Occipital lobe (tissue), 3 donors: ENCODE measurements at places on chromosomes 3 and 15. TPM values are rescaled to one million over a fixed set of nuclear protein-coding genes. Genes with fewer than 3 reads are reported as not detected.

DNA sequence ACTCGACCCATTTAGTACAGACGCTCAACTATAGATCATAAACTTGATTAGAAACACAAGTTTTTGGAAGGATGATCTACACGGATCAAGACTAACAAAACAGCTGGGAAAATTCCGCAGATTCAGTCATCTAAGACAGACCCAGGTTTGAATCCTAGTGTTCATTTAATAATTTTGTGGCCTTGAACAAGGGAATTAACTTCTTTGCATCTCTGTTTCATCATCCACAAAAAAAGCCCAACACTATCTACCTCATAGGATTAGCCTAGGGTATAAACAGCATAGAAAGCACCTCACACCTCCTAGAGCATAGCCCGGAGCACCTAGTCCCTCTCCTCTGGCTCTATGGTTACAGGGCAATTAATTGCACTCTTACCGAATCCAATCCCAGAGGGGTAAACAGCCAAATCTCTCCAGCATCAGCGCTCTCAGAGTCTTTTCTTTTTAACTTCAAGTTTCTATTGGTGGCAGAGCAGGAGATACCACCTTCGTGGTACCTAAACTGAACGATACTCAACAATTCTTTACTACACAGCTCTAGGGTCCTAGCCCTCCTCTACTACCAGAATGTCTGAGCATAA is 3.5 kb downstream of the TBL1XR1 start:
- DNase-seq: no peak

- DNase-seq: no peak
Observed at GRCh38 chr3:149037684-149038083, 46.3 kb downstream of the GYG1 start.

DNA sequence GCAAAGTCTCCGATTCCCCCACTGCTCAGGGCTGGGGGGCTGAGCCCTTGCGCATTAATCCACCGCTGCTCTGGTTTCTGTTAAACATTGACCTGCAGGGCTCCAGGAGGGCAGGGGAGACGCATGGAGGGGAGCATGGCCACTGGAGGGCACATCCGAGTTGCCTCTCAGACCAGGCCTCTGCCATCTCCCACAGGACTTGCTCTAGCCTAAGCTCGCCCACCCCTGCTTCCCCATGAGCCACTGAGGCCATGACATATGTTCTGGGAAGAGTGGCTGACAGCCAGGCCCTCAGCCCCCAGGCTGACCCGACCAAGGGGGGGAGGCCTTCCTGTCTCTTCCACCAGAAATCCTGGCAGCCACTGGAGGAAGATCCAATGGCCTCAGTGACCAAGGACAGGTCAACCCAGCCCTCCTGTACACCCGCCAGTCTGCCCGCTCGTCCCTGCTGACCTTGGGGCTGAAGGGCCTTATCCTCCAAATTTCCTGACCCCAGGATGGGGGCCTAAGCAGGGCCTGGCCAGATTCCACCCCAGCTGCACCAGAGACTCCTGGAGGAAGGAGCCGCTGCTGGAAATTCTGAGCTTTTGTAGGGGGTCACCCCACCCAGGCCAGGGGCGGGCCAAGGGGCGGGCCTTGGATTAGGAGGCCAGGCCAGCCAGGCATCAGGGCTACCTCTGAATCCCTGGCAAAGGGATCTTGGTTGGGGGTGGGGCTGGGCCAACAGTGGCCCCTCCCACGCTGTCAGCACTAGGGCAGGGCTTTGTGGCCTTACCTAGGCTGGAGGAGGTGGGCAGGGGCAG is at the start of gene HYAL1:
TSS of gene HYAL1 (minus strand) at position 562 of the 803 bp plus-strand sequence. CDS start 618 bp downstream, outside the sequence.
- no peak for DNase-seq

GRCh38 chr15:53831907-53832770 is 72.7 kb upstream of the WDR72 start:
- DNase-seq: no peak

The ZNF660 gene
- total RNA-seq: 14.3 TPM
